ENCODE measurements at places on chromosomes 5 and 9.

- DNase-seq: peak; percentile 65
These were observed 5.0 kb downstream of the PPARGC1B start for GRCh38 chr5:149735066-149735465.

DNA sequence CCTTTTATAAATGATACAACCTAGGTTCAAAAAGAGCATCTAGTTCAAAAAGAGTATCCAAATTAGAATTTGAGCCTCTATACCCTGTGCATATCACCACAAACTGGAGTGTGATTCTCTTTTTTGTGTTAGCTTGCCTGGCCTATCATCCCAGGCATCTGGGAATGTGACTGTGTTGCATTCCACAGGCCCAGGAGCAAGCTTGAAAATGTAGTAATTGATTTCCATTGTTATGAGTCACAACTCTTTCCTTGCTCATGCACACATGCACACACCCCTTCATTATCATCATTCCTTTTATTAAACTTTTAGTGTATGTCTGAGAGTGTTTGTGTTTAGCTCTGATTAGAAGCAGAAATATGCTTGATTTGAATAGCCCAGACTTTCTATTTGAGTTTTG, 75.2 kb downstream of the FCHO2 start:
- no peak for DNase-seq

GRCh38 chr5:943918-944620, 51.4 kb downstream of the TRIP13 start:
- DNase-seq: no peak

DNA sequence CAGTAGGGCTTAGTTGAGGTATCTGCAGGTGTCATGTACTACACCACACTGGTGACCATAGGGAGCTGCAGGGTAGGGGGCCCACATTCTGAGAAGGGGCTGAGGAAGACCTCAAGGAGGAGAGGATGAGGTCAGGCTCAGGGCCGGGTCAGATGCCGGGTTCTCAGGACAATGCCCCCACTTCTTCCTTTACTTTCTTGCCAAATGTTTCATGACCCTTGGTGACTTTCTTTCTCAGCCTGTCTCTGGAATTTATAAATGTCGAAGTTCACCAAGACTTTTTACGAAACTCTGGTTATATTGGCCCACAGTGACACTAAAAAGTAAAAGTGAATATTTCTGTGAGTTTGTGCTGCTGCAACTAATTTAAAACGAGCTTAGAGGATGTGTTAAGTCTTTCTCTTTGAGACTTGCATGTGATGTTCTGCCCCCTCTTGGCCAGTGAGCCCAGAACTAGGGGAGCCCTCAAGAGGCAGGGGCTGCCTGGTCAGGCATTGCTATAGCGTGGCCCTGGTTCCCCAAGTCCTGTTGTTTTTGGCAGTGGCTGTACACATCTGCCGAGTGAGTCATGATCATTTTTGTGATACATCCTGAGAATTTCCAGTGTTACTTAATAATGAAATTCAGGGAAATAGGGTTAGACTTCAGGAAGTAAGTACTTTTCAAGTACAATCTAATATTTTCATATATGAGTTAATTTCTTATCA, 11.2 kb downstream of the ACO1 start:
- DNase-seq: no peak

- DNase-seq: no peak
These were observed 645 bp downstream of the SAP30L start for GRCh38 chr5:154446195-154447088.

DNA sequence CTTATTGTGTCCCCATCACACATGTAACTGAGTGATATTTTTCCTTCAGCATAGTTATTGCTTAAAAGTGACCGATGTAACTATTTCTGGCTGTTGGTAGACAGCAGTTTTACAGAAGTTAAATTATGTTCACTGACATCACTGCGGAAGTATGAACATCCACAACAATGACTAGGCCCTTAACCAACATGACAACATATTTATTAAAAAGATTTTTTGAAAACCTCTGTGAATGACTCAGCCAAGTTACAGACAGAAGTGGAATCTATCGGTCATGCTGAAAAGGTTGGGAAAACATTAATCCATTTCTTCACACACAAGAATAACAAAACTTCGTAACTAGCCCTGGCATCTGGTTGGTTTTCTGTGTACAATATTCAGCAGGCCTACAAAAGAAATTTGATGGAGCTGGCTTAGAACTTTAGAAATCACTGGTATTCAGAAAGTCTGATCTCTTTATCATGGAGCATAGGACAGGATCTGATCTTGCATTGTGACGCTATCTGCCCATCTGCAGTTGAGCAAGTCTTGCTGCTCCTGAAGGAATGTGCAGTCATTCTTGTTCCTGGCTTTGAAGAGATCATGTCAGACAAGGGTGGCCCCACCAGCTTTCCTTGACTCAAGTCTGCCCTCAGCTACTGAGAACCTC, 6.5 kb downstream of the GLIS3 start:
- DNase-seq: no peak

GRCh38 chr9:98328770-98329169, 73.3 kb upstream of the TBC1D2 start:
- DNase-seq: no peak

GRCh38 chr9:112013266-112013665, 116.7 kb downstream of the UGCG start:
- DNase-seq: no peak

- DNase-seq: no peak
These were observed 69.7 kb upstream of the ABL1 start for GRCh38 chr9:130765137-130766020.

Data from NCI-H510A (cell line).